AG09319 (cell line): ENCODE measurements at places on chromosomes 7 and 10.

- no peak for DNase-seq
These were observed 170.4 kb downstream of the TAX1BP1 start for GRCh38 chr7:27910326-27910725.

GRCh38 chr10:31822150-31822549 is 106.5 kb downstream of the ARHGAP12 start:
- DNase-seq = no peak

DNA sequence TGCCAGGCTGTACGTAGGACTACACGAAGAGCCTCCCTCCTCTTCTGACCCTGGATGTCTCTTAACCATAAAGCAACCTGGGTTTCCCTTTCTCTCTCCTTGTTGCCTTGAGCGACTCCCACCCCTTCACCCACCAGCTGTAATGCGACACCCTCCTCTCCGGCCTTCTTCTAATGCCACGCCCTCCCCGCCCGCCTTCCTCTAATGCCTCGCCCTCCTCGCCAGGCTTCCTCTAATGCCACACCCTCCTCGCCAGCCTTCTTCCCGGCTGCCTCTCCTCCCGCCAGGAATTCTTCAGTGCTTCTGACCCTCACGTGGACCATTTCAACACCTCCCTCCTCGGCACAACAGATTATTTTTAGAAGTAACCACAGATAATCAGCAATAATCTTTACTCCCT is 348.5 kb upstream of the SHH start:
- DNase-seq = no peak

- no peak for DNase-seq
These were observed 408.6 kb downstream of the TCERG1L start for GRCh38 chr10:130902929-130903328.

DNA sequence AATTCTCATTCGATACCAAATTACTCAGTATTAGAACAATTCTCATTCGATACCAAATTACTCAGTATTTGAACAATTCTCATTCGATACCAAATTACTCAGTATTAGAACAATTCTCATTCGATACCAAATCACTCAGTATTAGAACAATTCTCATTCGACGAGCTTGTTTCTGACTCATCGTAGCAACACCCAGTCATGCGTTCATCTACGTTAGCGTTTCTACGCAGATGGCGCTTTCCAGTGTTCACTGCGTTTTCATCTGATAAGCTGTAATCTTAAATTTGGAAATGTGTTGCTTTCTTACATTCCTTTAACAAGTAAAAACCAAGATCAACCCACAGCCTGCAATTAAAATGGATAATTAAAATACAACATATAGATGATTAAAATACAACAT is 276.3 kb downstream of the ZMYND11 start:
- DNase-seq = no peak

DNA sequence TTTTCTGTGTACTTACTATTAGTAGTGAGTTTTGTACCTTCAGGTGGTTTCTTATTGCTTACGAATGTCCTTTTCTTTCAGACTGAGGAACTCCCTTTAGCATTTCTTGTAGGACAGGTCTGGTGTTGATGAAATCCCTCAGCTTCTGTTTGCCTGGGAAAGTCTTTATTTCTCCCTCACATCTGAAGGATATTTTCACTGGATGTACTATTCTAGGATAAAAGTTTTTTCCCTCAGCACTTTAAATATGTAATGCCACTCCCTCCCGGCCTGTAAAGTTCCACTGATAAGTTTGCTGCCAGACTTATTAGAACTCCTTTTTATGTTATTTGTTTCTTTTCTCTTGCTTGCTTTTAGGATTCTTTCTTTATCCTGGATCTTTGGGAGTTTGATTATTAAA is 1.7 kb upstream of the CYCS start:
- no peak for DNase-seq

DNA sequence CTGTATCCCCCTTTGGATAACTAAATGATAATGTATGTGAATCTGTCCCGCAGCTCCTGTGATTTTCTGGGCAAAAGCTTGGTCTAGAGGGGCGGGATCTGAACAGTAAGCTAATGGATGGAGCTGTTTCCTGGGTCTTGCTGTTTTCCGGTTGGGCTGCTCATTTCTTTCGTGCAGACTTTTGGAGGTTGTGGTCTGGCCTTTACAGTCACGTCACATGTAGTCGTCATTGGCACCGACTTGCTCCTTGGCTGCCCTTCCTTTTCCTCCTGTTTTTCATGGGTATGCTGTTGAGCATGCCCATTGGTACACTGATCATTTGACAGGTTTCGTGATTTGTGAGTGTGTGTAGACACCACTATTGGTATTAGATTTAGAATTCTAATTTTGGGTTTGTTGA is 2.0 kb downstream of the FBH1 start:
- DNase-seq = no peak

- DNase-seq = no peak
These were observed 273.6 kb downstream of the PHTF2 start for GRCh38 chr7:78072201-78072590.

GRCh38 chr10:127781412-127781811 is 44.4 kb downstream of the FOXI2 start:
- DNase-seq = no peak

- no peak for DNase-seq
These were observed 3.1 kb upstream of the ABCC2 start for GRCh38 chr10:99779335-99779734.

DNA sequence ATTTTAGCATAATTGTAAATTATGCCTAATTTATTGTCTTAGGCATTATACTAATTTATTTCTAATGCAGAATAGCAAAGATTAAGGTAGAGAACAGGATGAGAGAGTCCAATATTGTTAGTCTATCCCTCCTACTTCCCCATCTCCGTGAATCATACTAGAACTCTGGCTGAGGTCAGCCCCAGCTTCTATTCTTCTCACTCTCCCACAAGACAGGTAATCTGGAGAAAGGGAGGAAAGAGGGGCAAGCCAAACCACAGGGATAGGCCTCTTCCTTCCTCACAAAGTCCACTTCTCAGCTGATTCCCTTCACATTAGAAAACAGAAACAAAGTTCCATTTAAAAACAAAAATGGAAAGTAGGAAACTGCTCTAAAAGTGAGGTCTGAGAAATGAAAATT is 117.5 kb upstream of the LAMB4 start:
- no peak for DNase-seq
